ENCODE measurements at places on chromosomes 3 and 15.

DNA sequence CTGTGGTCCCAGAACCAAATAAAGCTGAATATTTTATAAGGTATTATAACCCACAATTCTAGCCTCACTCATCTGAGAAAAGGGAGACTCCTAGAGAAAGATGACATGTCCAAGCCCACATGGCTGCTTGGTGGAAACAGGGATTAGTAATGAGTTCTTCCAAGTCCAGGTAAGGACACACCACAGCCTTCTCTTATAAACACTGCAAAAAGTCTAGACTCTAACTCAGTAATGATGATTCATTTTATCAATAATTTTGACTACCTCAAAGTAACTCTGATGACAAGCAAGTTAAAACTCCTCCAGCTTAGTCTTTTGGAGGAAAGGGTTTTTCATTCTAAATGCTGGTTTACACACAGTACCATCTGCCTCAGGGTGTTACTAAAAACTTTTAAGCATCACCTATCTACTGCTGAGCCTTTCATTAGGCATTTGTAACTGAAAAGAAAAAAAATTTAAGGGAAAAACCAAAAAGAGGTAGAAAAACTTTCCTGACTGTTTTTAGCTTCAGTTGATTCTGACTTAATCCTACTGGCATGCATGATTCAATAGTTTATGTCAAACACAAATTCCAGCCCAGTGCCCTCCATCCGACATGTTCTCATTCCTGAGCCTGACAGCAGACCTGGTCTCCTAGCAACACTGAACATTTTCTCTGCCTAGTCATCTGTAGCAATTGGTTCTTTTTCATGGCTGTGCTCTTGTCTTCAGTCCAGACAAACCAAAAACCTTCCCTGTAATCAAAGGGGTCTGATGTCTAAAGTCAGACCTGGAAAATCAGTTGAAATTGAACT is 43.9 kb downstream of the P3H2 start:
- DNase-seq: no peak

- no peak for DNase-seq
Measured at GRCh38 chr3:151403246-151403645, 18.7 kb upstream of the P2RY12 start.

GRCh38 chr15:94858011-94858410 is 626.6 kb downstream of the MCTP2 start:
- no peak for DNase-seq

GRCh38 chr3:177445549-177445948 is 248.3 kb upstream of the TBL1XR1 start:
- no peak for DNase-seq

GRCh38 chr3:110059431-110059830 is 722.1 kb upstream of the DPPA4 start:
- no peak for DNase-seq

Measured in B cell (primary cell).